DMS 273 treated with DMSO at 0.1 percent for 48 hours (cell line): ENCODE measurements at places on chromosomes 2 and 18.

- no peak for DNase-seq
Measured at GRCh38 chr2:36433311-36434217, 78.0 kb downstream of the CRIM1 start.

DNA sequence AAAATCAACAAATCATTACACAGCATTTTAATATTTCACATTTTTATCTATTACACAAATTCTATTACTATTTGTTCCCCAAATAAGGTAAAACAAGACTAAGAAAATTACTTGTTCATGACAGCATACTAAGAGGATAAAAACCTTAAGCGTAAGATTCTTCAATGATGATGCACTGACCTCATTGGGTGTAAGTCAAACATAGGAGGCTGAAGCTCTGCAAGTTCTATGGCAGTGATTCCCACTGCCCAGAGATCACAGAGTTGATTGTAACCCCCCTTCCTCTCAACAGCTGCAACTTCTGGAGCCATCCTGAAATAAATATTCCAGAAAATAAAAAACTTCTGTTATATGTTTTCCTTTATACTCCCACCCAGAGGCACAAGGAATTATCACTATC lies 82.2 kb upstream of the CDKL4 start:
- DNase-seq, result no peak

DNA sequence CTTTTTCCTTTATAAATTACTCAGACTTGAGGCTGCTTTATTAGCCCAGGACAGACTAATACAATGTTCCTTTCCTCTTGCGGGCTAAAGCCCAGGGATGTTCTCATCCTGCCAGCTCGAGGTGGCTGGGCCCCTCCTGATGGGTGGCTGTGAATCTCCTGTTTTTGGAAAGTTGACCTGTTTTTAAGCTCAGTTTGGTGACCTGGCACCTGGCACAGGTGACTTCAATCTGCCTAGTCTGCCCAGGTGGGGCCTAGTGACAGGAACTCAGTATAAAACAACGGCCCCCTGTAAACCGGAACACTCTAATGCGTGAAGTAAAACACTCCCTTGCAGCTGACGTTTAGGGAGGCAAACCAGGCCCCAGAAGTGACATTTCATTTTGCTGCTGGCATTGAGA lies 92.7 kb upstream of the SNTG2 start:
- no peak for DNase-seq

DNA sequence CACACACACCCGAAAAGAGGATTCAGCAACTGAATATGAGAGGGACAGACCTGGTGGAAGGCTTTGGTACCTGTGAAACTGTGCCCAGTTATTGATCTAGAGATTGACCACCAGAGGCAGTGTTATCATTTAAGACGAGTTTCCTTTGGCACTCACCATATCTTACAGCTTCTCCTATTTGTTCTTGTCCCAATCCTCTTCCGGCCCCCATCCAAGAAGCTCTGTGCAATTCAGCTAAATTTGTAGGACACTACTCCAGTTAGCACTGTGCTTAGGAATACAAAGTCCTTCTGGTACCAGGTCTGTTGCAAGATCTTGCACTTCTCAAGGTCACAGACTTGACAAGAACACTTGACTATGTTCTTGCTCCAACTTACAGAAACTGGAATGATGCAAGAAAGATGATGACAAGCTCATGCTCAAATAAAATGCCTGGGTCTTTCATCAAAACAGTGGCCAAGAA lies 177.7 kb downstream of the TMEM247 start:
- DNase-seq, result peak; percentile 52

DNA sequence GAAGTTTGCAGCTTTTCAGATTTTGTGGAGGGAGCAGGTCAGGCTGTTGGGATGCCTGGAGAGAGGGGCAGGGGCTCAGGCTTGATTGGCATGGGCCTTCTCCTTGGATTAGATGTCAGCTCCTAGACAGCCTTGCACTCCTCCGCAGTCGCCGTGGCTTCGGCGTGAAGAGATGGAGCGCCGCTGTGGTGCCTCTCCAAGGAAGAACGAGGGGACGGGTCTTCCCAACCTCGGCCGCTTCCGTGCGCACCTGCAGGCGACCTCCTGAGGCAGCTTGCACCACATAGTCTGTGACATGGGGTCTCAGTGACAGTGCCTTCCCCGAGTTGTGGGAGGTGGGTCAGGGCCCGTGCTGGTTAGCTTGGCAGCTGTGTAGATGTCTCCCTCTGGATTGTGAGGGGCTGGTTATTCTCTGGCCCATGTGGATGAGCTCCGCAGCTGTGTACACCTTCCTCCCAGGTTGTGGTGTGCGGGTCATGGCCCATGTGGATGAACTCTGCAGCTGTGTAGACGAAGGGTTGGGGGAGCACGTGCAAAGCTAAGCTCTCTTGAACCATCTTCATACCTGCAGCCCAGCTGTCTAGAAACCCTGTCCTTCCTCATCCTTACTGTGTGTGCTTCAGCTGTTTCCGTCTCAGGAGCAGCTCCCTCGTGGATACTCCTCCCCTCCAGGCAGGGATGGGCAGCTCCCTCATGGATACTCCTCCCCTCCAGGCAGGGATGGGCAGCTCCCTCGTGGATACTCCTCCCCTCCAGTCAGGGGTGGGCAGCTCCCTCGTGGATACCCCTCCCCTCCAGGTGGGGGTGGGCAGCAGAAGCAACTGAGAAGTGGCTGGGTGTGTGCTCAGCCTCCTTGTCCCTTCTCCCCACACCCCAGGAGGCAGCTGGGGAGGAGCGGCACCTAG lies 170.3 kb downstream of the LDLRAD4 start:
- no peak for DNase-seq

GRCh38 chr2:29202819-29203495 lies 87.7 kb downstream of the CLIP4 start:
- no peak for DNase-seq

- peak; percentile 44 for DNase-seq
Measured at GRCh38 chr2:38947241-38948239, 57.9 kb downstream of the ARHGEF33 start.

- DNase-seq, result no peak
Measured at GRCh38 chr18:37889963-37890362, 324.4 kb upstream of the CELF4 start.

DNA sequence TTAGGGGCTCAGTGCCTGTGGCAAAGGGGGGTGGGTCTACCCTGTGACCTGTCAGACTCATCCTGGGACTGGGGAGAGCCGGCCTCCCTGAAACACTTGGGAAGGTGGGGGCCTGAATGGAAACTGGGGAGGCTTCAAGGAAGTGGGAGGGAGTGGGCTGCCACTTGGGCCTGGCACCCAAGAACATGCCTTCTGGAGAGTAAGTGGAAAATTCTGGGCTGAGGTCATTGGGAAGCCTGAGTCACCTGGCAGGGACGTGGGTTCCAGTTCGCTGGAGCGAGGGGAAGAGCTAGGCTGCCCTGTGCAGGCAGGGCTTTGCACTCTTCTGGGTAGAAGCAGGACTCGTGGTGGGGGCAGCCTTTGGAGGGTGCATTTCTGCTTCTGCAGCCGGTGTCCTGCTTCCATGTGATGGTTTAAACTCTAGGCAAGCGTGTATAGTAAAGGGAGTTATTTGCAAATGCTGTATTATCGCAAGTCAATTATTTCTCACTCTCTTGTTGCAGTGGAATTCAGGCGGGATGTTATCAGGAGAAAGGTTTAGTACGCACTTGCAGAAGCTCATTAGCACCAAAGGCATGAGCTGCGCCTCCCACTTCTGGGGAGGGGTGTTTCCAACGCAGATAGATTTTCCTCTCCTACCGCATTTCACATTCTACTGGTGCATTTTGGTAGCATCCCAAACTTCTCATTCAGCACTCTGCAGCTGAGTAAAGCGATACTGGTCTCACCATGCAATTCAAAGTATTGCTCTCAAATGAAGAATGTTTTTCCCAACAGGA lies 3.8 kb downstream of the LRRFIP1 start:
- no peak for DNase-seq

GRCh38 chr2:44579115-44579836 lies 217.5 kb downstream of the CAMKMT start:
- DNase-seq, result no peak

- no peak for DNase-seq
Measured at GRCh38 chr2:238083919-238084318, 16.2 kb upstream of the ESPNL start.

DNA sequence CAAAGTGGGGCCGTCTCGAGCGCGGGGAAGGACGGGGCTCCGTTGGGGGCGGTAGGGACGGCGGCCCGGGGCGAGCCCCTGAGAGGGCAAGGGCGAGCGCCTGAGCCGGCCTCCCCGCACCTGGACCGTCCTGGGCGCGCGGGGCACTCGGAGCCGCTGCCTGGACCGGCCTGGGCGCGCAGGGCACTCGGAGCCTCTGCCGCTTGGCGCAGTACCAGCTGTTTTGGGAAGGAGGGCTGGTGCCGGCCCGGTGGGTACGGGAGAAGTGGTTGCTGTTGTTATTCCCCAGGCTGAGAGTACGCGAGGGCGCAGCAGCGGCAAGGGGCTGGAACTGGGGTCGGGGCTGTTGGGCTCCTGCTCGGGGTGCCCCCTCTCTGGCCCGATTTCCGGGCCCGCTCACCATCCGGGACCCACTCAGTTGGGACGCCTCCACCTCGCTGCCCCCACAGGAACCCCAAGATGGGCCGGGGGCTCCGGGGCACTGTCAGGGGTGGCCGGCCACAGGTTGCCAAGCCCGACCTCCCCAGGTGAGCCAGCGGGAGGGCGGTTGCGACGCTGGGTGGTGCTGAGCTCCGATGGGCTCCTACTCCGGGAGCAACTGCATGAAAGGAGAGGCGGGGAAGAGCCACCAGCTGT lies 579 bp downstream of the ARHGEF4 start:
- DNase-seq, result no peak

GRCh38 chr2:654896-655295 lies 22.3 kb downstream of the TMEM18 start:
- no peak for DNase-seq

DNA sequence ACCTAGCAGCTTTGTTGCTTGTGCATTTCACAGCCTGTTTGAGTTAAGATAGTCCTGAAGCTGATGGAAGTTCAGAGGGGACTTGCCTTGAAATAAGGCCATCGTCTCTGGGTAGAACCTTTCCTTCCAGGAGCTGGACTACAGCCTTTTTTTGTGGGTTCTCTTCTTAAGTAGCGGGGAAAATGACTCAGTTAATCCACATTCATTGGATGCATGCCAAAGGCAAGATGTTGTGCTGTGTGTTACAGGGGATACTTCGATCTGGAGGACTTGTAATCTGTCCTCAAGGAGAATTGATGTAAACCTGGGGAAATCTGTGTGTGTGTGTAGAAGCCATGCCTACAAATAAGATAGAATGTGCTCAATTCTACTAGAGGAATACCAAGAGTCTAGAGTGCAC lies 46.8 kb downstream of the RPIA start:
- no peak for DNase-seq

- DNase-seq, result no peak
Measured at GRCh38 chr2:7437716-7438632, 520.8 kb downstream of the RNF144A start.

- DNase-seq, result no peak
Measured at GRCh38 chr2:160700021-160700814, 206.6 kb upstream of the RBMS1 start.

DNA sequence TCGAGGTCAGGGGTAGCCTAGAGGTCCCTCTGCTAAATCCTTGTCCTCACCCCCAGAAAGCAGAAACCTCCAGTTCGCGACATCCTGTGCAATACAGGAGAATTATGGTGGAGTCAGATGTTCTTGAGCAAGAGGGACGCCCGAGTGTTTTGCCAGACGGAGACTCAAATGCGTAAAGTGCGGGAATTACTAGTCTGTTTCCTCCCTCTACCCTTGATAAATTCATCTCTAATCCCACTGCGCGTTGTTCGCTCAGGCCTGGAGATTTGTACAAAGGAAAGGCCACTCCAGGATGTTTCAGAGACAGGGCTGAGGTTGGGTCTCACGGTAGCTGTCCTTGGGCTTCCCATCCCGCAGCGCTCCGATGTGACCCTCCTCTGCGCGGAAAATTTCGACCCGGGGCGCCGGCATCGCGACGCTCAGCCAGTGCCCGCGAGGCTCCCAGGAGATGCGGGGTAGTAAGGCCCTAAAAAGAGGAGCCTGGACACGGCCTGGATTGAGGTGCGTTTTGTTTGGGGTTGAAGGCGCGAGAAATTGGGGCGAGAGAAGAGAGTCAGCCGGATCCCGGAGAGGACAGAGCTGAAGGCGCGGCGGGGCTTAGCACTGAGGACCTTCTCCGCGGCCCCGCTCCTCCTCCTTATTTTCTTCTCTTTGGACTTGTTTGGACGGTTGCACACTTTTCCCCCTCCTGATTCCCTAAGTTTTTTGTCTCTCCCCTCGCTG lies 2.6 kb upstream of the NEUROD1 start:
- no peak for DNase-seq

GRCh38 chr18:77762014-77762413 lies 512.4 kb downstream of the GALR1 start:
- no peak for DNase-seq

- DNase-seq, result no peak
Measured at GRCh38 chr2:1476617-1477195, 63.4 kb downstream of the TPO start.

GRCh38 chr2:51638811-51639210 lies 606.9 kb upstream of the NRXN1 start:
- DNase-seq, result no peak

- DNase-seq, result peak; percentile 25
Measured at GRCh38 chr2:53508667-53509066, 258.9 kb upstream of the CHAC2 start.

GRCh38 chr2:154912215-154912614 lies 213.7 kb downstream of the KCNJ3 start:
- peak; percentile 71 for DNase-seq

- DNase-seq, result no peak
Measured at GRCh38 chr2:223599640-223600380, 2.4 kb downstream of the SCG2 start.

GRCh38 chr2:156132941-156133340 lies 199.6 kb downstream of the NR4A2 start:
- no peak for DNase-seq
